ENCODE measurements at places on chromosomes 6 and 20. TPM values are rescaled to one million over a fixed set of nuclear protein-coding genes. Genes with fewer than 3 reads are reported as not detected.

GRCh38 chr6:88612631-88613030 is 350.8 kb downstream of the RNGTT start:
- no peak for DNase-seq

DNA sequence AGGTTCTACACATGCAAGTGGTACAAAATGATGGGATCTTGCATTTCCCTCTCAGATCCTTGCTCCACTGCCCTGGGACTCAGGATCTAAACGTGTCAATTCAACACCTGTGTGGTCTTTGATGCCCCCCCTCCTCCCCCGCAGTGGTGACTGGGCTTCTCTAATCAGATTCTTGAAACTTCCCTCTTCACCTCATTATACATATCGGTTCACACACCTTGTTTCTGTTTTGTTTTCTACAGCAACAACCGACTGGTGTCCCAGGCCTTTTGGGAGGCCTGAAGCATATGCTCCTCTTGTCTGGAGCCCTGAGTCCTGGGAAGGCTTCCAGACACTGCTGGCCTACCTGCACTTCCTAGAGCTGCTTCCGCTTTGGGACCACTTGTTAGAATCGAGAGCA is 20.0 kb downstream of the SAMD3 start:
- DNase-seq, result no peak

DNA sequence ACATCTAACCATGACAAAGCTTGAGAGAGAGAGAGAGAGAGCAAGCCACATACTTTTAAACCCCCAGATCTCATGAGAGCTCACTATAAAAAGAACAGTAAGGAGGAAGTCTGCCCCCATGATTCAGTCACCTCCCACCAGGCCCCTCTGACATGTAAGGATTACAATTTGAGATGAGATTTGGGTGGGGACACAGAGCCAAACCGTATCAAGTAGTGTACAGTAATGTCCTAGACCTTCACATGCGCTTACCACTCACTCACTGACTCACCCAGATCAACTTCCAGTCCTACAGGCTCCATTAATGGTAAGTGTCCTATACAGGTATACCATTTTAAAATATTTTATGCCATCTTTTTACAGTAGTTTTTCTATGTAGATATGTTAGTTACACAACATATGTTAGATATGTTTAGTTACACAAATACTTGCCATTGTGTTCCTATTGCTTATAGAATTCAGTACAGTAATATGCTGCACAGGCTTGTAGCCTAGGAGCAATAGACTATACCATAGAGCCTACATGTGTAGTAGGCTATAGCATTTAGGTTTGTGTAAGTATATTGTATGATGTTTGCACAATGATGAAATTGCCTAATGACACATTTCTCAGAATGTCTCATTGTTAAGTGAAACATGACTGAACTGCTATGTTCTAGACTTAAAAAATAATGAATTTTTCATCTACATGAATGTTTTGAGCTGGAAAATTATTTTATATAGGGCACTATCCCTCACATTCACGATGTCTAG is 11.7 kb downstream of the TSPYL1 start:
- peak; percentile 76 for DNase-seq

Gene TTLL9
- under 0.01 TPM for total RNA-seq

Gene LHFPL5
- not detected for total RNA-seq

Gene CHMP4B
- total RNA-seq, result 48.5 TPM
